ENCODE measurements at places on chromosomes 5 and 9.

DNA sequence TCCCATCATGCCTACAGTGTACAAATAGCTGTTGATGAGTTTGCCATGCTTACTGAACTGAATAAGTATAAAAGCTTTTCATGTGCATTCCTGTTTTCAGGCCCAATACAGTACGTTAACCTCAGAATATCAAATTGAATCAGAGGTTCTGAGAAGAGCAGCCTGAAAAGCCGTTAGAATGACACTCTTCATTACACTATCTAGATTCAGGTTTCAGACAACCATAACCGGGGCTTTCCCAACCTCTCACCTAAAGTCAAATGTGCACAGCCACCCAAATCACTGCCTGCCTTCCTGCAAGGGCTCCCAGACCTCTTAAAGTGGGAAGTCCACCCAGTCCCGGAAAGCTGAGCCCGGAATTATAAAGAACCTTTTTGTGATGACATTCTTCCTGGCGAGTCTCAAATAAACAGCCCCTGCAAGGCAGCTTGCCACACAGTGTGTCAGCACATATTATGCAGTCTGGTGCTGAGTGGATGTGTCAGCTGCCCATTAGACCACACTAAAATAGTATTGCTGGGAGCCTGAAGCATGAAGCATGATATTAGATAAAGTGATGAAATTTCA, 245.8 kb downstream of the TLE4 start:
- no peak for DNase-seq

- DNase-seq = no peak
These were observed 2.3 kb upstream of the TSC1 start for GRCh38 chr9:132946631-132947295.

GRCh38 chr5:168159425-168159824, 132.0 kb upstream of the WWC1 start:
- DNase-seq = no peak

DNA sequence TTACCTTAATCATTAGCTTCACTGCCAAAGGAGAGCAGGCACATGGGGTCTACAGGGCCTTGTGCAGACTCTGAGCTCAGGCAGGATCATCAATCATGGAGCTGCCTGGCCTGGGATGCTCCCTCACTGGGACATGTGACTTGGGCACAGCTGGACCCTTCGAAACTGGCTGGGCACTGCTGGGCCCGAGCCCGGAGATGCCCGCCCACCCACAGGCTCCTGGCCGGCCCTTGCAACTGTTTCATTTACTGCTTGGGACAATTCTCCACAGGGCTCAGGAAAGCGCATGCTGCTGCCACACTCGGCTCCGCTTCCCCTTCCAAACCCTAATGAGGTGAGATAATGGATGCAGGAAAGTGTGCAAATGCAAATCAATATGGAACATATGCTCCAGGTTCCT, 387.5 kb downstream of the TRIM36 start:
- no peak for DNase-seq

- DNase-seq = no peak
These were observed 173.2 kb downstream of the PBX3 start for GRCh38 chr9:125920402-125920801.

DNA sequence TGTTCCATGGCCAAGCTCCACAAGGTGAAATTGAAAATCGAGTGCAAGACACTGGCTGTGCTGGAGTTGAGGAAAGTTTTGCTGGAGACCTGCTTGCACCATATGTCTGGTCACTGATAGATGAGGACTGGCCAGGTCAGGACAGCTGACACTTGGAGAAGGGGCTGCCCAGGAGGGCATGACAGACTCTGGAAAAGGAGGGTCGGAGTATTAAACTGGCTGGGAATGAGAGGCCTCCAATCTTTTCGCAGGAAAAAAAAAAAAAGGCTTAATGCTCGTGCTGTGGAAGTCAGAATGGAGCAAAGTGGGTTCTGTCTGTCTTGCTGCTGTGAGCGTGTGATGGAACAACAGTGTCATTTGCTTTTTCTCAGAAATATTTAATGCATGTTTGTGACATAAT, 5.5 kb downstream of the TENT4A start:
- DNase-seq = no peak

GRCh38 chr9:135370411-135371375, 108.9 kb upstream of the PPP1R26 start:
- DNase-seq = no peak

- no peak for DNase-seq
These were observed 2287.4 kb upstream of the WWC1 start for GRCh38 chr5:166004006-166004405.

GRCh38 chr9:135521608-135522095, 412 bp downstream of the LCN1 start:
- DNase-seq = no peak

DNA sequence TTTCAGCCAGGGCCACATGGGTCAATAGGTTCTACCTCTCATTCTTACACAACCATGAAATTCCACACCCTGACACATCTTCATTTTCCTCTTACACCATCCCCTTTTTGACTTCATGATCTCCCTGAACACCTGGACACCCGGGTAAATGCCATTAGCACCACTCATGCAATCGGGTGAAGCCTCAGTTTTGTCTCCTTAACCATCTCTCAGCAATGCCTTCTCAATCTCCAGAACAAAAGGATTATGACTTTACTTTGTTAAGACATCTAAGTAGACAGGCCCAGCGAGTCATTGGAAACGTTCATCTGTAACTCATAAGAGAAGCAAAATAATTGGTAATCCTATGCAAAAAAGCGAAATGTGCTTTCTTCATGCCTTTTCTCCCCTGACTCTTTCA, 49.9 kb downstream of the ADAMTS12 start:
- no peak for DNase-seq

DNA sequence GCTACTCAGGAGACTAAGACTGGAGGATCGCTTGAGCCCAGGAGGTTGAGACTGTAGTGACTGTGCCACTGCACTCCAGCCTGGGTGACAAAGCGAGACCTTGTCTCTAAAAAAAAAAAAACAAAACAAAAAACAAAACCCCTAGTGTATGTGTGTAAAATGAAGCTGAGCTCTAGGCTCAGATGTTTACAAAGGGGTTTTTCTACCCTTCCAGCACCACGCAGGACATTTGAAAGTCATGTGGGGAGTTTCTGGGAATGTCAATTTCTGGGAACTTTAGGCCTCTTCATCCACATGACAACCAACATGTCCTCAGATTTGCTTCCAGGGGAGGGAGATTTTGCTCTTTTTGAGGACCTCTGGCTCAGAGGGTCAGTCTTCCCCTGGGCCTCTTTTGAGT, 42.4 kb upstream of the AIF1L start:
- DNase-seq = no peak

- no peak for DNase-seq
These were observed 38.6 kb downstream of the SLC44A1 start for GRCh38 chr9:105282870-105283621.

Measured in AG09309 (cell line).